ENCODE measurements at places on chromosomes 2 and 18. TPM values are rescaled to one million over a fixed set of nuclear protein-coding genes. Genes with fewer than 3 reads are reported as not detected.

COMMD1 gene
- 25.1 TPM for total RNA-seq

- H3K27ac ChIP-seq = peak overlapping the region; percentile 51
- no peaks in the 10 kb centered on the region for H3K27me3 ChIP-seq
- peak; percentile 48 for DNase-seq
- H3K36me3 ChIP-seq = no peaks in the 10 kb centered on the region
- peaks cover 26% of the 10 kb centered on the region for H3K4me1 ChIP-seq
These were observed 128.7 kb downstream of the PLA2R1 start for GRCh38 chr2:159933727-159934049.

EFHD1 gene
- not detected for total RNA-seq

DNA sequence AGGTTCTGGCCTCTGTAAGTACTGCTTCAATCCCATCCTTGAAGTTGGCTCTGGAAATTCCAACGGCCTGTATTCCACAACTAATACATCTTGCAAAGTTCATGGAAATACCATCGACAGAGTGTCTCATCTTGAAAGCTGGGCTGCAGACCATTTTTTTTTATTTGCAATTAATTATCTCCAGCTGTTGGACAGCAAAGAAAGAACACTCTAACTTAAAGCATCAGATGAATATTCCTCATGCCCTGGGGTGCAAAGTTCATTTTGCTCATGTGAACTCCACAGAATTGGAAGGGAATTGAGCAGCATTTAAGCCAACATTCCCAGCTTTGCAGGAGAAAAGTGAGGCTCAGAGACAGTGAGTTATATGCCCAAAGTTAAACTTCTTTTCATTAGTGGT is 96.5 kb upstream of the PIEZO2 start:
- H3K27ac ChIP-seq = no peak overlapping the region
- no peaks in the 10 kb centered on the region for H3K27me3 ChIP-seq
- no peaks in the 10 kb centered on the region for H3K36me3 ChIP-seq
- H3K4me1 ChIP-seq = no peaks in the 10 kb centered on the region
- DNase-seq = no peak

DNA sequence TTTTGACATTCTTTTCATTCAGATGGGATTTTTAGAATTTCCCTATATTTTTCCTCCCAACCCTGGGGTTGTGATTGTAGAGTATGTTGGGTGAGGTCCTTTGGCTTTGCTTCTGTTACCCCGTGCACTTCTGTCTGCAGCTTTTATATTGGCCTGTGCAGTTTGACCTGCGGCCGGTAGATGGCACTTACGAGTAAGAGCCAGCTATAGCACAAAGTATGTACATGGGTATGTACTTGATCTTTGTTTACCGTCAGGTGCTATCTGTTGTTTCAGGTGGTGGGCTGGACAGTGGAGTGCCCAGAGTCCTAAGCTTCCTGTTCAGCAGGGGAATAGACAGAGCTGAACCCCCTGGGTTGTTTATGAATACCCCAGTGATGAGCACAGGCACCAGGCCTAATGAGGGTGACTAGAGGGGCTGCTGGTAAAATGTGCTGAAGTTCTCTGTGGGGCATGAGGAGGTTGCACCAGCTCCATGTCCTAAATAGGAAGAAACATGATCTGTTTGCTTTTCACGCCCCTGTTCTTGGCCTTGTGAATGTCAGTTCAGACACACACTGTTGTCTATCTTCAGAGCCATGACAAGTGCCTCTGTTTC is 58.9 kb upstream of the THUMPD2 start:
- no peaks in the 10 kb centered on the region for H3K36me3 ChIP-seq

LOXL3 gene
- 0.66 TPM for total RNA-seq

GRCh38 chr2:169528271-169528701 is 18.8 kb downstream of the KLHL41 start:
- peaks cover 3% of the 10 kb centered on the region for H3K36me3 ChIP-seq
- no peak overlapping the region for H3K4me3 ChIP-seq
- peak overlapping the region; percentile 23 for H3K27ac ChIP-seq

GRCh38 chr2:240377366-240377765 is 58.1 kb upstream of the GPC1 start:
- no peak overlapping the region for H3K27ac ChIP-seq
- no peaks in the 10 kb centered on the region for H3K27me3 ChIP-seq
- no peak overlapping the region for H3K4me3 ChIP-seq
- H3K36me3 ChIP-seq = no peaks in the 10 kb centered on the region

DNA sequence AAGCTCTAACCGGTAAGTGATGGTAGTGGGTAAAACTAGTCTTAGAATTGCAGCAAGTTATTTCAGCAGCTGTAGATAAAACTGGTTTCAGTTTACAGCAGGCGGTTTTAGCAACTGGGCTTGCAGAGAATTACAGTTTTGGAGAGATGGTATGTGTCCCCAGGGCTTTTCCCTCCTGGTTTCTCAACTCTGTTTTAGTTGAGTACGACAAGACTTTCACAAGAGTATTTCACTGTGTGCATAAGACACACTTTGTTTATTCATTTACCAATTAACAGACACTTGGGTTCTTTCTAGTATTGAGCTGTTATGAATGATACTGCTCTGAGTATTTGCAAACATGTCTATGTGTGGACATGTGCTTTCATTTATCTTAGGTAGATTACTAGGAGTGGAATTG is 65.6 kb upstream of the RFX8 start:
- H3K36me3 ChIP-seq = no peaks in the 10 kb centered on the region
- no peak overlapping the region for H3K27ac ChIP-seq
- H3K4me3 ChIP-seq = no peak overlapping the region
- no peak for DNase-seq

- H3K4me3 ChIP-seq = no peak overlapping the region
- peaks cover 10% of the 10 kb centered on the region for H3K27me3 ChIP-seq
- DNase-seq = no peak
- H3K36me3 ChIP-seq = no peaks in the 10 kb centered on the region
These were observed 77.0 kb downstream of the VSNL1 start for GRCh38 chr2:17617516-17617915.
